ENCODE measurements at places on chromosomes 12 and 14.
A peak's percentile ranks its signal among the peaks of the same experiment; 100 is the strongest.

DNA sequence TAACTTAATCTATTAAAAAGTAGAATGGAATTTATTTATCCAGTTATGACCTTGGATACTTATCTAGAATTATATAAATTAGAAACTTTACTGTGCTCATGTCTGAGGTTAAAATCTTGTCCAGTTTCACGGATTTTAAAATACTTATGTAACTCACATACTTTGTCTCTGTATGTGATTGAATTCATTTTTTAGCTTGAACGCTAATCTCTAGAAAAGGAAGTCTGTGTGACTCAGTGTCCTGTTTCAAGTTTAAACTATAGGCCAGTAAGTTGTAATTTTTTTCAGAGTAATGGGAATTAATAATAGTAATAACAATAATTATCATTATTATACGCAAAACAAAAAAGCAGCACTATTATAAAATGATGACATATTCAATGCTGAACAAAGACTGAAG, 168.6 kb downstream of the CPNE8 start:
- no peak for DNase-seq

- no peak for DNase-seq
Observed at GRCh38 chr14:71454513-71455332, 477.5 kb upstream of the RGS6 start.

- no peak for DNase-seq
Observed at GRCh38 chr12:96526110-96526509, 36.7 kb downstream of the CFAP54 start.

- DNase-seq, result peak; percentile 87
Observed at GRCh38 chr14:68788996-68789820, 3.7 kb downstream of the ZFP36L1 start.
